Mucosa of gallbladder (tissue), 1 donor: ENCODE measurements at places on chromosomes 6 and 20.

- no peak for DNase-seq
Measured at GRCh38 chr20:60281295-60281694, 323.1 kb downstream of the CDH26 start.

- DNase-seq, result no peak
Measured at GRCh38 chr20:17753516-17753915, 53.8 kb downstream of the BANF2 start.

- no peak for DNase-seq
Measured at GRCh38 chr6:53801022-53801421, 6.2 kb downstream of the LRRC1 start.

DNA sequence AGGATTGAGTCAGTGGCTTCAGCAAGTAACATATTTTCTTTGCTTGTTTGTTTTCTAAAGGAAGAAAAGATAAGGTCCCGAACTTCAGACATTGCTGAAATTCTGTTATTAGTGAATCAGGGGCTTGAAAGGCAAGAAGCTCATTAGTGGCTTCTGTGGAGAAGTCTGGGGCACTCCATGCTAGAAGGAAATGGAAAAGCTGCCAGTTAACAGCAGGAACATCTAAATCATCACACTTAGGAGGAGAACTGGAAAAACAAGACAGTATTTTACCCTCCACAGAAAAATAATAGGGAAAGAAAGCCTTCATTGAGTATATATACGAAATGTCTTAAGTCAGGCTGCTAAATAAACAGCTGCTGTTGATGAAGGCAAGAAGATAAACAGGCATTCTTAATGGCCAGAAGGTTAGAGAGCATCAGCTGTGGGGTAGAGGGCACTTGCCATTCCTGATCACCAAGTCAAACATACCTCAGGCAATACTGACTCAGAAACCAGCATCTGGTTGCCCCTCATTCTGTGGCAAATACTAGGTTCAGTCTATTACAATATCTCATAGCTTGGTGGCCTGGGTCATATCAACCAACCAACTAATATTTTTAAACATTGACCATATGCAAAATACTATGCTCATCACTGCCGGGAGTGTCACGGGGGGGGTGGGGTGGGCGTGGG lies 143.2 kb upstream of the TENT5A start:
- no peak for DNase-seq

DNA sequence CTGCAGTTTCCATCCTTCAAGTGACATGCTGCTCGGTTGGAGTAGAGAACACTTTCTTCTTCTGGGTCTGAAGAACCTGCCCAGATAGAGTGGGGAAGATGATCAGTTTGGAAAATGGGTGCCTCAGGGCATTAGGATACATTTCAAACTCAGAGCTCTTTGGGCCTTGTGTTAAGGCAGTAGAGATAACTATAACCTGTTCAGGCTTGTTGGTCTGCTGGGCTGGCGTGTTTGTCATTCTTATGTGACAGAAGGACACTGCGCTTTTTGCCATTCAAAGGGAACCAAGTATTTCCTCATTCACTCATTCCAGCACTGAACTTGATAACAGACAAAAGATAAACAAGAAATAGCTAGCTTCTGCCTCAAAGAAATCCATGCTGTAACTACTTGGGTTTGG lies 3.8 kb downstream of the TOMM34 start:
- no peak for DNase-seq

DNA sequence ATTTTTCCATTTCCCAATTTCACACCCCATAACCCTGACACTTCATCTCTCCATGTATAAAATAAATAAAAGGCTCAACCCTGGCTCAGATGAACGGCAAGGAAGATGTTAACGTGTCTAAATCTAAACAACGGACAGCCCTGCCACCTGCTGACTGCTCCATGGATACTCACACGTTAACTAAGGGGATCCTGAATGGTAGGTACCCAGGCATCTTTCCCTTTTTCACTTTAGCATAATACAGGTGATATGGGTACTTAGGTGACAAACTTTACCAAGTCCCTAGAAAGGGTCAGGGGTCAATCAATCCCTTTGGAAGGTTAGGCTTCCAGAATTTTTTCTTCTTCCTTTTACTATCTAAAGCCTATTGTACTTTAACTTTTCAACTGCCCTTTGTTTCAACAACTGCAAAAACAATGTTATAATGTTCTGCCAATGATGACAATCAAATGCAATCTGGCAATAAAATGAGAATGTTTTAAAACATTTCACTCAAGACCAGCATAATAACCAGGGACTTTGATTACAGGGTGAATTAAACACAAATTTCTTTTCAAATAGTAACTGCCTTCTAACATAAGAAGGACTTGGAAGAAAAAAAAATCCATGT lies 52.4 kb upstream of the IPCEF1 start:
- no peak for DNase-seq

DNA sequence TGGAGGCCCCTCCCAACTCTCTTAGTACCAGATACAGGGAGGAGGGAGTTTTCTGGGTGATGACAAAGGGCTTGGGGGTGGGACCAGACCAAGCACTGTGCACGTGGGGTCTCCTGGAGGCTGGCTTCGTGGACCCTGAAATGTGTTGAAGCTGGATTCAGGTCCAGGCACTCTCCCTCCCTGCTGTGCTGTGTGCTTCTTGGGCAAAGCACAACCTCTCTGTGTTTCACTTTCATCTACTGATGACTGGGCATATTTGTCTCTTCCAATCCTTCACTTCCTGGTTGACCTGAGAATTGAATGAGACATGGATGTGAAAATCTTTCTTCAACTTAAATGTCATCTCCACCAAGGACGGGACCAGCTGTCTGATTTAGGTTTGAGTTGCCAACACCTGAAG lies 14.5 kb upstream of the MLN start:
- no peak for DNase-seq
